ENCODE measurements at places on chromosomes 16 and 17.

DNA sequence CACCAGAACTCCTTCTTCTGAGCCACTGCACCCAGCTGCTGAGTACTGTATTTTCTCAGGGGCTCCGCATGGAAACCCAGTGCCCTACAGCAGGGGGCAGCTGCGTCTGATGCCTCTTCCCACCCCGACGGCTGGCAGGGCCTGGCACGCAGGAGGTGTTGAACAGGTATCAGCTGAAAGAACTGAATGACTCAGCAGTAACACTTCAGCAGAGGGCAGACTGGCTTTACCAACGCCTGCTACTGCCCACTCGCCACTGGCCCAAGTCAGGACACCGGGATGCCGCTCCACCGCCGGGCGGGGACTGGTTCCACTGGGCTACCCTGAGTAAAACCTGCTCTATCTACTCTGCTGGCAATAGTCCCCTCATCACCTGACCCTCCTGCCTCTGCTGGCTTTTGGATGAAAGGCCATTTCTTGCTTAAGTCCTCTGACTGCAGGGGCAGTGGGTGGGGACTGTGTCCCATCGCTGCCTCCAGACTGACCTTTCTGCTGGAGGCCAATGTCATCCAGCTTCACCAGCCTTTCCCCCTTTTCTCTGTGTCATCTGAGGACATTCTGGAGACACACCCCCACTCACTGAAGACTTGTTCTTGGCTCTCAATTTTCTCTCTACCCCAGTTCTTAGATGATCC lies 100.4 kb upstream of the FA2H start:
- DNase-seq, result no peak

- DNase-seq, result no peak
These were observed 683.7 kb upstream of the SOX9 start for GRCh38 chr17:71437166-71437565.

- DNase-seq, result no peak
These were observed 200.5 kb downstream of the ZFHX3 start for GRCh38 chr16:72847187-72848027.

GRCh38 chr17:550463-551180 lies 164.0 kb downstream of the VPS53 start:
- no peak for DNase-seq

GRCh38 chr16:48188449-48189102 lies 32.8 kb upstream of the ABCC12 start:
- no peak for DNase-seq

GRCh38 chr17:82230609-82231311 lies 1.9 kb downstream of the SLC16A3 start:
- DNase-seq, result peak; percentile 73

DNA sequence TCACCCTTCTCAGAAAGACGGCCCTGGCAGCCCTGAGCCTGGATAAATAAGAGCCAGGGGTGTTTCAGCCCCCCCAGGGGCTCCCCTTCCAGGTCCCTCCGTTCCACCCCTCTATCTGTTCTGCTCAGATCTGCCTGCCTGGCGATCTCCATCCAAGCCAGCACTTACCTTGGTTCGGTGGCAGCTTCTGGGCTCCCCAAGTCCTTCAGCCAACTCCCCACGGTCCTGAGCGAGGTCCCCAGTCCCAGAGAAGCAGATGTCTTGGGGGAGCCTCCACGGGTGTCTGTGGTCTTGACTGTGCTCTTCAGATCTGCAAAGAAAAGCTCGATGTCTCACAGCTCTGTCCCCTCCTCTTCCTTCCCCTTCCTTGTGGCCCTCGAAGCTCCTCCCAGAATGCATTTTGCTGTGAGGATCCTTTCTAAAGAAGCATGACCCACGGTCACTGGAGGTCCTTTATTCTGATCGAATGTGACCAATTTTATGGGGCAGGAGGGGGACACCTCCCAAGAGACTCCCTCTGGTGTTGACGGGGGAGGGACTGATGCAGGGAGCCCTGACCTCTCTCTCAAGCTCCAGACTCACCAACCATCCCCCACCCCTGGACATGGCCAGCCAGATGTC lies at the start of gene PIK3R6:
Gene PIK3R6 (minus strand): TSS at position 314 of the 621 bp plus-strand sequence. CDS start 17,880 bp downstream, outside the sequence.
- no peak for DNase-seq

DNA sequence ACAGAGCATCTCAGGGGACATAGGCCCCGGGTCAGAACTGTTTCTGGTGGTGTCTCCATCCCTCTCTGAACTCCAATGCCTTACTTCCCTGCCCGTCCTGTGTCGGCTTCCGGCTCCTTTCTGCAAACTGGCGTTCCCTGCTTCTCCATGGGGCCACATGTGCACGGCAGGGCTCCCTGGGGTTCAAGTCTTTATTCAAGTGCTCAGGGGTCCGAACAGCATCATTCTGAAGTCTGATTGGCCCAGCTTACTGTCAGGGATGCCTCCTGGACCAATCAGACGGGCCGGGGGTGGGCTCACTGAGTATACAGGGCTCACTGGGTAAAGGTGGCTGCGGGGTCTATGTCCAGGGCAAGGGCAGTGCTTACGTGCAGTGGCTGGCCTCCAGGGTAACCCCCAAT lies 17.1 kb downstream of the C16orf82 start:
- no peak for DNase-seq

DNA sequence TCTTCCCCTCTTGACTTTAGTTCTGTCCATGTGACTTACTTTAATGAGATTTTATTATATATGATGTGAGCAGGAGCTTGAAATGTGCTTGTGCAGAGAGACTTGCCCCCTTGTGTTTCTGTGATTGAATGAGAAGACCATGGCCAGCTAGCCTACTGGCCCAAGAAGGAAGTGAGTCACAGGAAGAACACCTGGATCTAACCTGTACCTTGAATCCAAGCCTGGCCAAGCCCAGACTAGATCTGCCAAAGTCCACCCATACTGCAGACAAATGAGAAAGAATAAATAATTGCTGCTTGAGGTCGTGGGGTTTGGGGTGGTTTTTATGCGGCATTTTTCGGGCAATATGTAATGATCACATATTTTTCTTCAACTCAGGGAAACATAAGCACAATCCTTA lies 9.6 kb downstream of the ABCA10 start:
- DNase-seq, result no peak

- no peak for DNase-seq
These were observed 533 bp downstream of the SLC6A4 start for GRCh38 chr17:30234964-30235363.

DNA sequence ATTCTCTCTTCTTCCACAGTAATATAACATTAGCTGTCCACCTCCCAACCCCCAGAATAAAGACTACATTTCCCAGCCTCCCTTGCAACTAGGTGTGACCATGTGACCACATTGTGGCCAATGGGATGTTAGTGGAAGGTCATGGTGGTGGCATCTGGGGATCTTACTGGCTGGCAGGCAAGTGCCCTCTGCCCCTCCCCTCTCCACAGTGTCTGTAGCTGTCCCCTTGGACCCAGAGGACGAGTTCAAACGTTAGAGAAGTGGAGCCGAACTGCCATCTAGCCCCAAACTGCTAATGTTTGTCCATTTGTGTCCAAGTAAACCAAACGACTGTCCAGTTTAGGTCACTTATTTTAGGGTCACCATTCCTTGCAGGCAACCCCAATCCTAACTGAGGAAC lies 26.6 kb upstream of the KCNG4 start:
- peak; percentile 42 for DNase-seq

DNA sequence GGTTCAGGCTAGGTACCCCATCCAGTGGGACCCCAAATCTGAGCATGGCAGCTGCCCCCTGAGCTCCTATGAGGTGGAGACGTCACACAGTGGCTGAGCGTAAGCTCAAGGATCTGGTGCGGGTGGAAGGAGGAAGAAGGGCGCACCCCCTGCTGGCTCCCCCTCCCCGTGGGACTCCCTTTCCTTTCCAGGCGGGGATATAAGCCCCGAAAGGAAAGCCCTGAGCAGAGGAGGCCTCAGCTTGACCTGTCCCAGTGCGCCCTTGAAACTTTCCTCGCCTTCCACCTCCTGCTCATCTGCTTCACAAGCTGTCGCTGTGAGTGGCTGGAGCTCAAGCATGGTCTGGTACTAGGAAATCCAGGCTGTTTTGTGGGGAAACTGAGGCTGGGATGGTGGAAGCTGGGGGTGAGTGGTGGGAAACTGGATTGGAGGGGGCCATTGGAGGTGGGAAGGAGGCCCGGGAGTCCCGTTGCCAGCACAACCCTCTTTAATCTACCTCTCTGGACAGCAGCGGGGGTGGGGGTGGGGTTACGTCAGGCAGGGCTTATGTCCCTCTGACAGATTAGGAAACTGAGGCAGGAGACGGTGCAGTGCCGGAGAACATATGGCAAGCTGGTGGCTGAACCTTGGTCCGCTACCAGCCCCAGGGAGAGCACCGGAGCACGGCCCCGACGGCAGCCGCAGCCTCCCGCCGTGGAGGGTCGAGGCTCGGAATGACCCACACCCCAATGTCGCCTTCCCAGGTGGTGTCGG lies 92.3 kb upstream of the TMEM97 start:
- no peak for DNase-seq

DNA sequence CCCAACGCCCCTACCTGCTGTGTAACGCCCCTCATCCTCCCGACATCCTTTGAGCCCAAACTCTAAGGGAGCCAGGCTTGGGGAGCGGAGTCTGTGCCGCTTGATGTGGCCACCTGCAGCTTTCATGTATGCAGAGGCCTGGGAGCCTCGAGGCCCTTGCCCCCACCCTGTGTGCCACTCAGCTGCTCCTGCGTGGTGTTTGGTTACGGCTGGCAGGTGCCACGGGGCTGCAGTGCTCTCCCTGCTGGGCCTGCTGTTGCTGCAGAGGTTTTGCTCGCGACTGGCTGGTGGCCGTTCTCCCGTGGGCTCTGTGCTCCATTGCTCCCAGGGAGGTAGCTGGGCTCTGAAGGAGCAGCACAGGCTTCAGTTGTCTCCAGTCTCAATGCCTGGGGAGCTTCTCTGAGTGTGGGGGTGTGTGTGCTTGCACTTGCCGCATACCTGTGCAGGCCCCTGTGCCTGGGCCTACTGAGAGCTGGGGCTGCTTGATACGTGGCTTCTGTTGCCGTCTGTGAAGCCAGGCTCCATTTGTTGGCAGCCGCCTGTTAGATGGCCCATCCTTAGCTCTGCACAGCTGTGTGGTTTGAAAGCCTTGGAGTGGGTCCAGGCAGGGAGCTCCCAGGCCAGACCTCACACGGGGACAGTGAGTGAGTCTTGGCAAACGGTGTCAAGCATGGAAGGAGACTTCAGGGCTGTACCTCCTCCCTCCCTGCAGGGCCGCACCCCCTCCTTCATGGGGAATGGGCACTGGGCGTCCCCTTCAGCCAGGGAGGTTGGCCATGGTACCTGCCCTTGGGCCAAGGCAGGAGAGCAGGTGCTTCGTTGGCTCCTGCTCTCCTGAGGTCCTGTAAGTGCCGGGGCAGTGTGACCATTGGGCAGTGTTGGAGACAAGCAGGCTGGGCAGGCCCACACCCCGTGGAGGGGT lies 47.2 kb downstream of the PDPK1 start:
- no peak for DNase-seq

- no peak for DNase-seq
These were observed 15.4 kb downstream of the SLC25A10 start for GRCh38 chr17:81727324-81728031.

- DNase-seq, result no peak
These were observed 4.3 kb upstream of the HEATR6 start for GRCh38 chr17:60082946-60083471.

GRCh38 chr17:59727817-59728533 lies 20.5 kb downstream of the VMP1 start:
- no peak for DNase-seq

GRCh38 chr17:4130715-4131114 lies 12.1 kb downstream of the ZZEF1 start:
- DNase-seq, result no peak

GRCh38 chr17:80760511-80760911 lies 215.9 kb downstream of the RPTOR start:
- DNase-seq, result no peak

DNA sequence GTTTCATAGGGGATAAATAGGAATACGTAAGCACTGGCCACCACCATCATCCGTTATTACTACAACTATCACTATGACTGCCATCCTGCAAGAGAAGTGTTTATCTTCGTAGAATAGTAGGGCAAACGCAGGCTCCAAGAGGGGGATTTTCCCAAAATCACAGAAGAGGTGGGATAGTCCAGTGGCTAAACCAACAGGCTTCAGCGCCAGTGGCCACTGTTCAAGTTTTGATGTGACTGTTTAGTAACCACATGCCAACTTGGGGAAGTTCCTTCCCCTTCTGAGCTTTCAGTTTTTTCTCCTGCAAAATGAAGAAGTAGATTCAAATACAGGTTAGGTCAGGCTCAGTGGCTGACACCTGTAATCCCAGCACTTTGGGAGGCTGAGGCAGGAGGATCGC lies 60.7 kb upstream of the GRIN2A start:
- DNase-seq, result no peak

GRCh38 chr17:69414408-69415274 lies at the start of gene MAP2K6:
Gene MAP2K6 (plus strand): TSS chr17:69414697. CDS start chr17:69414985, 288 bp downstream.
- DNase-seq, result peak; percentile 82

GRCh38 chr17:67289181-67289876 lies 44.3 kb upstream of the HELZ start:
- no peak for DNase-seq

DNA sequence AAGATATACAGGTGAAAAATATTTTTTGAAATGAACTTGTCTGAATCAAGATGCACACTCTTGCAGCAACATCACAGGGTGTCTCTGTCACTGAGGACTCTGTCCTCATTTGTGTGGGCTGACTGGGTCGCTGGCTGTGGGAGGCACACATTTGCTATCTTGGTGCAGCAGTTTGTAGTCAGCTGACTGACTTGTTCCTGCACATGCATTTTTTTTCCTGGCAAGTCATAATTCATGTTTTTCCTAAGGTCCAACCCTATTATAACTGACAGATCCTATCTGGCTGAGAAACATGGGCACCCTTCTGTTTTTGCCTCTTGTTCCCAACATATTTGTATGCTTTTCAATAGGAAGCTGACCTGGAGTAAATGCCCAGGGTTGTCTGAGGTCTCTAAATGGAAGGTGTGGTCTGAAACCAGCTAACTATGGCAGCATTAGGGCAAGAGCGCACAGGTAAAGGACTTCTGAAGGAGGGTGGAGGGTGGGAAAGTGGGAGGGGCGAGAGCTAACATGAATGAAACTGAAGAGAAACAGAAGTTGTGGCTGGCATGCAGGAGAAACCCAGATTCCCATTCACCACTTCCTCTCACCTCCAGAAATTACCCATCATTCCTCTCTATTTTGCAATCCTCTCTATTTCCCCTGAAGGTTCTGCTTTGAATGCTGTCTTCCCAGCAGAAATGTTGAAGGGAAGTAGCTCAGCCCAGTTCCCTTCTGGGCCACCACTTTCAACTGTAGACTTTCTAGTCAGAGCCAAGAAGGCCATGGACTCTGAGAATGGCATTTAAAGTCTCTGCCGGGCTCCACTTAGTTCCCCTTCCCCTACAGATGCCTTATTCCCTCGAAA lies 166.1 kb downstream of the PRKCA start:
- peak; percentile 11 for DNase-seq

DNA sequence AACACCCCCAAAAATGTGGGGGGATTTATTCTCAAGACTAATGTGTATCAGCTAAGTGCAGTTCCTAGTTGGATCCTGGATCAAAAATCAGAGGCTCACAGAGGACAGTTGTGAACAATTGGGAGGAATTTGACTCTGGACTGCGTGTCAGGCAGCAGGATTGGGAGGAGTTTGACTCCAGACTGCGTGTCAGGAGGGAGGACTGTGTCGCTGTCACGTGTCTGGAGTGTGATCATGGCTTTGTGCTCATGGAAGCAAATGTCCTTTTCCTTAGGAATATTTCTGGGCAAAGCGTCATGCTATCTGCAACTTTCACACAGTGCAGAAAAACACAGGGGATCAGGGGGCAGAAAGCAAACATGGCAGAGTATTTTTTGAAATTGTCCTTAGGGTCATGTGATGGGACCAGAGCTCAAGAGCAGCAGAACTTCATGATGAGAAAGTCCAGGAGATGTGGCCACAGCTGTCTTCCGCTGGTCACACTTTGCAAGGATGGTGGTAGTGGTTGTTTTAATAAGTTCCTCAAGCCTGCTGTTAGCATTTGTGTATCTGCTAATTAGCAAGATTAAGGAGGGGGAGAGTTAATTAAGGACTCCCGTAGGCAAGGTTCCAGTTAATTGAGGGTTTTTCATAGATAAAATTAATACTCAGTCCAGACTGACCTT lies 122.0 kb upstream of the CHMP6 start:
- DNase-seq, result no peak
